Stimulated activated CD8-positive, alpha-beta memory T cell treated with anti-CD3 and anti-CD28 coated beads, Interleukin-4, amount 100 ng/mL, for 4 hours (primary cell): ENCODE measurements at places on chromosomes 16 and 17.

DNA sequence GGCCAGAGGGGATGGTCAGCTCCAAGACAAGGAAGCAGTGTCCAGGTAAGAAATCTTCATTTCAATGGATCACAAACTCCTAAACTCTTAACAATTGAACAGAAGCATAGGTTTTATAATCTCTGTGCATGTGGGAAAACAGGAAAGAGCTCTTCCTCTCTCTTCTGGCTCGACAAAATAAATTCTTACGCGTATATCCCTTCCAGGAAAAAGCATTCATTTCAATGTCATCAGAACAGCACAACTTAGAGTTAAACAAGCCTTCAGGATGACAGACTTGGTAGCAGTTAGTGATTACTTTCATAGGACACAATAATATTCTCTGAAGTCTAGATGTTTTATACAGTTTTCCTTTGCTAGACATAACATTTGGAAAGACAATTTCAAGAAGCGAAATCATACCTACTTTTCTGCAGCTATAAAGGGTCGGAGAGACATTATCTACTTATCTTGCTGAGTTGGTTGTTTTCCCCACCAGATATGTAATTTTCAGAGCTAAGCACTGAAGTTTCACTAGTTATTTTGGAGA, 19.3 kb upstream of the SLC35G3 start:
- no peak for DNase-seq

DNA sequence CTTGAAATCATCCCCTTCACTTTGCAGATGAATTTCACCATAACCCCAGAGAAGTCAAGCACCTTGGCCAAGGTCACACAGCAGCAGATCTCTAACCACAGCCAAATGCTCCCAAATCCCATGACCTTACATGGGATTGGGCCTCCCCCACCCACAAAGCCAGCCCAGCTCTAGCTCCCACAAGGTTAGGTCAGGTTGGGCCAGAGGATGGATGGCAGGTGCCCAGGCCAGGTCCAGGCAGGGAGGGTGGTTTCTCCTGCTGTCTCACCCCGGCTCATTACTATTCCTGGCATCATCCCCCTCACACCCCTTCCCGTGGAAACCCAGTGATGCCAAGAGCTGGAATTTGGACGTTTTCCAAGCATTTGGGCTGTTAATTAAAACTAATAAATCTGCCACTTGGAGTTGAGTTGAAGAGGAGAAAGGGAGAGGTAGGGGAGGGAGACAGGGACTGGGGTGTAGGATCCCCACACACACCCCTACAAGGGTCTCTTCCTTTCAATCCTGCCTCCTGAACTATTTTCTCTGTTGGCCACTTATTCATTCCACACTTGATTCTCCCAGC, 181.6 kb downstream of the TMEM132E start:
- no peak for DNase-seq

DNA sequence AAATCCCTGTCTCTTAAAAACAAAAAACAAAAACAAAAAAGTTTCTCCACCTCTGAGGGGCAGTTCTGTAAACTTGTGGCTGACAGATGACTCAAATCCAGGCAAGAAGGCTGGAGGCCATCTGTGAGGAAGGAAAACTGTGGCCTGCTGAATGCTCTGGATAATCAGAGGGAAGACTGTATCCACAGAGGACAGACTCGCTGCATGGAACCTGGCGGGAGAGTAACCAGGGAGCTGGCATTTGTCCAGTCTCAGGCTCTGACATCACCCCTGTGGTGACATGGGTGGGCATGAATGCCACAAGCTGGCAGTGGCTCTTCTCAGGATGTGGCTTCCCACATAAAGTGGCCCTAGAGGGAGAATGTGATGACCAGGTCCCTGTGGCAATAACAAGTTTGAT, 2.8 kb upstream of the KSR1 start:
- no peak for DNase-seq

DNA sequence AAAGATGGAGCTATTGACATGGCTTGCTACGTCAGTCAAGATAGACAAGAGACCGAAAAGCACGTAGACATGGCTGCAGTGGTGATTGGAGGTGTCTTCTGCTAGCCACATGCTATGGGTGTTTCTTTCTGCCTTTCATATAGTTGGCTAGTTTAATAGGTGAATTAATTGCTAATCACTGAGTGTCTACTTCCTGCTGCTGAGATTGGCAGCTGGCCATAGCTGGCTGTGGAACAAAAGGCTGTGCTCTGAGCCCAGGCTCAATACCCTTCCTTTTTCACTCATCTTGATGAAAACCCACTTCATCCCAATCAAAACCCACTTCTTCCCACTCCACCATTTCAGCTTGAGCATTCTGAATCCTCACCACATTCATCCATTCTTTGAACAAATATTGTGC, 221.4 kb upstream of the MAF start:
- no peak for DNase-seq

GRCh38 chr17:8016632-8017424, 14.4 kb downstream of the GUCY2D start:
- DNase-seq, result no peak
